ENCODE measurements at places on chromosomes 12 and 14.

DNA sequence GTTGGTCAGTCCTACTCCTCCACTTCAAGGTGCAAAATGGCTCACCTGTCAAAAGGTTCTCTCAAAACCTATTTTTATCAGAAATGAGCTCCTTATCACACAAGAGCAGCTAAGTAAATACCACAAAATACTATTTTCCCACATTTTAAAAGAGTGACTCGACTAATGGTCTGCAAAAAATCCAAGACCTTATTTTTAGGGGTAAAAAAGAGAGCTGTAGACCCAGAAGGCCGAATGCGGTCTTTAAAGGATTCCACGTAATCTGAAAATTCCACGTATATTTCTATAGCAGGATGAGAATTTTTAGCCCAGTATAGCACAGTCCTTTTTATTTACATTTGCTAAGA lies 3.8 kb downstream of the C14orf93 start:
- DNase-seq = no peak

DNA sequence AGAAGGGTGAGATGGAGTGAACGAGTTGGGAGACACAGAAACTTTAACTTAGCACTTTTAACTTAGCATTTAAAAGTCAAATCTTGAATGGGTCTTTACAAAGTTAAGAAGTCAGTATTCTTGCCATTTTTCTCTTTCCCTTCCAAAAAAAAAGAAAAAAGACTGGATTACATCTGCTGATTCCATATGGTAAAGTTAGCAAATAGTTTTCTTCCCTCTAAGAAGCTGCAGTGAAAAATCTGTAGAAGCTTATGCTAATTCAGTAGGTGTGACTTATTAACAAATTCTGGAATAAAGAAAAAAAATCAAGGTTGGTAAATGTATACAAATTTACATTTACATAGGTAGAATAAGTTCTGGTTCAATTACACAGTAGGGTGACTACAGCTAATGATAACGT lies 50.9 kb downstream of the COCH start:
- no peak for DNase-seq

DNA sequence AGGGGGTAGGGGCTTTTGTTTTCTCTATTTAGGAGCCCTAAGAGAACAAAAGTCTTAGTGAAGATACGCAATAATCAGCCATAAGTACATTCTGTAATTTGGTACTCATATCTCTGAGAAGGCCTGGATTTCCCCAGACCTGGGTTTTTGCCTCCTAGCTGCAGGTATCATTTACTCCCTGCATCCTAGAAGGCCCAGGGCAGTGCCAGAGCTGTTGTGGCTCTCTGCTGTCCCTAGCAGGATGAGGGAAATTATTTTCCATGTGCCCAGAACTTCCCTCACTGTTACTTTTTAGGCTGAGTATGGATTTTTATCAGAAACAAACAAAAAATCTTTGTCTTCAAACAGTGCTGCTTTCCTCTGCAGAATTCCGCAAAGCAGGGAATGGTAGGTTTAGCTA lies 192.5 kb upstream of the SYT1 start:
- no peak for DNase-seq

GRCh38 chr14:34161351-34162082 lies 210.6 kb upstream of the EGLN3 start:
- no peak for DNase-seq

DNA sequence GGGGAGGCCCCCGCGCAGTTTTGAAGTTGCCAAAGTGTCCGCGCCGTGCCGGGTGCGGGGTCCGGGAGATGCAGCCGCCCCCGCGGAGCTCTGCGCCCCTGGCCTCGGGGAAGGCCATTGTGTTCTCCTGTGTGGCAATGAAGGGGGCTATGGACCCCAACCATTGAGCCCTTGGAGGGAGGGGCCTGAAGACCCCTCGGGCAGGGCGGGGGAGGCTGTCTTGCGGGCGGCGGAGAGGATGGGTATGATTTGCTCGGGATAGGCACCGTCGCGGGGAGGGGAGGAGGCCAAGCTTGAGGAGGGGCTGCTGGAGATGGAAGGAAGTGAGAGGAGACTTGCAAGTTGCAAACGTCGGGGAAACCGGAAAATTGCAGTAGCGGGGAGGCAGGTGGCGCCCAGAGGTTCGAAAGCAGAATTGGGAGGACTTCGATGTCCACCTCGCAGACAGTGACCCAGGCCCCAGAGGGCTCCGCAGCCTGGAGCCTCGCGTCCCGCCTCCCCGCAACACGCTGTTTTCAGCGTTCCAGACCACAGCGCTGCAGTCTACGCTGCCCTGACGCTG lies 25.4 kb downstream of the BCL11B start:
- DNase-seq = no peak

DNA sequence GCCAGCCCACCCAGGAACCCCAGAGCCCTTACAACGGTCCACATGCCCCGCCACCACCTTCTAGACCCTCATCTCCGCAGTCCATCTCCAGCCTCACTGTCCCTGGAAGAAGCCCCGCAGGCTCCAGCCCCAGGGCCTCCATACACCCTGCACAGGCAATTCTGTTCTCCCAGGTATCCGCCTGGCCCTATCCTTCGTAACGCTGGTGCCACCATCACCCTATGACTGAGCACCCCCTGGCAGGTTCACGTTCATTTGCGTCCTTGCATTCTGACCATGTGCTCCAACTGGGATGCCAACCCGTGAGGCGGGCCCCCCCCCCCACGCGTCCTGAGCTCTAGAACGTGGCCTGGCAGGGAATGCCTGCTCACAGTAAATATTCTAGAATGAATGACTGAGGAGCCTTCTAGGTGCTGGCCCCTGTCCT lies 675 bp upstream of the SCARB1 start:
- DNase-seq = no peak

DNA sequence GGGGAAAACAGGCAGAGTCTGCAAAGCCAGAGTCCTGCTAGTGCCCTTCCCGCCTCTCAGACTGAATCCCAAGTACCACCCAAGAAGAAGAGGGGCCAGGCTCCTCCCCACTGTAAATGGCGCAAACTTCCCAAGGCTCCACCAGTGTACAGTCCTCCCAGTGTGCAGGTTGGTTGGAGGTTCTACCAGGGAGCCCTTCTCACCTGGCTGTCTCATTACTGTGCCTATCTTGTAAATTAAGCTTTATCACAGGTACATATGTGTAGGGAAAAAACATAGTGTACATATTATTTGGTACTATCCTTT lies 189.7 kb downstream of the FSCB start:
- no peak for DNase-seq

GRCh38 chr12:40436564-40436963 lies 211.8 kb downstream of the LRRK2 start:
- peak; percentile 4 for DNase-seq

GRCh38 chr12:65602253-65602609 lies 222.1 kb upstream of the HMGA2 start:
- no peak for DNase-seq

DNA sequence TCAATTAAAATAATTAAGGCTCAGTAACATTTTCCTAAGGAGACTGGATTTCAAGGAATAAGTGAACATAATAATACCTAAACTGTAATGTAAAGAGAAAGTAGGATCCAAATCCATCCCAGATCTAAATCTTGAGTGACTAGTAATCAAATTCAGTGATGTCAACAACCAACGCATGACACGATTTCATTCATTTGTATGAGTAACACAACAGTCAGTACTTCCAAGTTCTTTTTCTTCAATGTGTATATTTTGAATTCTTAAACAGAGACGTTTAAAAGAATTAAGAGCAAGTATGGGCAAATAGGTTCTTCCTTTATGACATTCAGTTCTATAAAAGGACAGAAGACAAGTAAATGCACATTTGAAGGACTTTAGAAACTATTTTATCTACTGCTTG lies 104.3 kb upstream of the CNTN1 start:
- no peak for DNase-seq

GRCh38 chr12:125773033-125773640 lies 707.9 kb downstream of the AACS start:
- DNase-seq = peak; percentile 35

- DNase-seq = peak; percentile 89
Observed at GRCh38 chr12:11595080-11595479, 54.4 kb upstream of the ETV6 start.

GRCh38 chr12:95417372-95417771 lies 56.6 kb upstream of the METAP2 start:
- peak; percentile 34 for DNase-seq

DNA sequence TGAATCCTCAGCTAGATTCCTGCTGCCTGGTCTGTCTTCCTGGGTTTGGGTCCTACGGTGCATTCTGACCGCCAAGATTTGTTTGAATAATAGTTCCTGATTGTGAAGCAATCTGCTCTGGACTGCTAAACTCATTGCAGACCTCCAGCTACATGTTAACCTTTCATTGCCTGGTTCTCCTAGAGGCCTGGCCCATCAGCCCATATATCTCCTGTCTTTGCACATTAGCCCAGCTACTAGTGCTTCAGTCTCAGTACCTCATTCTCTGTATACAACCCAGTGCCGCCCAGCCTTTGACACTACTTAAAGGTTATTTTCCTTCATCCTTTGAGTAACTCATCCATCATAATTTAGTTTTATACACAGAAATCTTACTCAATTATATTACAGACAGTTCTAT lies 65.6 kb upstream of the GRIP1 start:
- no peak for DNase-seq

- DNase-seq = no peak
Observed at GRCh38 chr12:126443977-126444376, 1378.7 kb downstream of the AACS start.

DNA sequence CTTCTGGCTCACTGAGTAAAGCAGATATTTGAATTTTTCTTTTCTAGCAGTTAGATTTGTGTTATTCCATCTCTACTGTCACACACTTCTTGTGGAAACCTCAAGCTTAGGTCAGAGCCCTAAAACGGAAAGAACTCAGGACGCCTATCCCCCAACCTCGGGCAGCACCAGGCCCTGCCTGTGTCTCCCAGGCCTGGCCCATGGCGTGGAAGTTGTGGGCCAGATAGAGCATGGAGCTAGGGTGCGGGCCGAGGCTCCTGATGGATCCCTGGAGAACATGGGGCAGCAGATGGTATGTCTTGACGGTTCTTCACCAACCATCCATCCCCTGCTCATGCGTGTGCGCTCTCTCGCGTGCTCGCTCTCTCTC lies 20.6 kb downstream of the P2RX4 start:
- DNase-seq = no peak

DNA sequence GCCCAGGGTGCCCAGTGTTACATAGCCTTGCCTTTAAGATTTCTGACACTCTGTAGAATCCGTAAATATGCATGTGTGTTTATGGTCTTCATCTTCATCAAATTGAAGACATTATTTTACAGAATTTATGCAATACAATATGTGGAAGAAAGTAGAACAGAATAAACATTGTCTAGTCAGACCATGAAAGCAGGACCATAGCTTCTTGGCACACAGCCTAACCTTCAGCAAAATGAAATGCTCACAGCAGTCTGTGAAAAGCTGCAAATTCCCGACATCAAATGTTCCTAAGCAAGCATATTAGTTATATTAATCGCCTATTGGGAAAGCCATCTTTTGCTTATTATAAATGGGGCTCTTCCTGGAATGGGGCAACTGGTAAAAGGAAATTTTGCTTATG lies 111.3 kb upstream of the GARIN2 start:
- no peak for DNase-seq

DNA sequence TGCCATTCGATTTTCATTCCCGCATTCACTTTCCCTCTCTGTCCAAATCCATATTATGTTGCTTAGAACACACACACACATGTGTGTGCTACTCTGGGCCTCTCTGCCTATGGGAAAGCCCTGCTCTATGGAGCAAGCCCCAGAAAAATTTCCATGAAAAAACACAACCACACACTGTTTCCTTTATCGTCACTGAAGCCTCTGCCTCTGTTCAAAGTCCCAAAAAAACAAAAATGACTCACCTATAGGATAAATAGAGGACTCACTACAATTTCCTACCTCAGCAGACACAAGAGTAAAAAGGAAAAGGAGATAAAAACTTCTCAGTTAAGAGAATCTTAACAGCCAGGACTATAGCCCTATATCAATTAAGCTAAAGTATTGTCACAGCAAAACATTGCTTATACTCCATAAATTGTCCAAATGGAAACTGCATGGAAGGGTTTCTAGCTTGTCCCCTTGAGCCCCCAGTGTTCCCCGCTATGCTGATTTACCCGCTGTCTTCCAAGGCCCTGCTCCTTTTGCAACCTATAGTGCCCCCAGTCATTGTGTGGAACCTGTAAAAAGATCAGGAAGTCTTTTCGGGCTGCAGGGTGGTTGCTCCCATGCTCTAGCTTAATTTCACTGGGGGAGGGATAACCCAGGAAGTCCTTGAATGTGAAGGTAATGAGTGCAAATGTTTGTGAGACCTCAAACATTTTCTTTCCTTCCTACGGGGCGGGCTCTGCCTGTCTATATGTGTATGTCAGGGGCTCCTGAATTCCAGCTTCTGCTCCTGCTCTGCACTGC lies 11.1 kb upstream of the PIP4K2C start:
- no peak for DNase-seq

- DNase-seq = no peak
Observed at GRCh38 chr14:59424341-59425071, 40.7 kb downstream of the GPR135 start.

DNA sequence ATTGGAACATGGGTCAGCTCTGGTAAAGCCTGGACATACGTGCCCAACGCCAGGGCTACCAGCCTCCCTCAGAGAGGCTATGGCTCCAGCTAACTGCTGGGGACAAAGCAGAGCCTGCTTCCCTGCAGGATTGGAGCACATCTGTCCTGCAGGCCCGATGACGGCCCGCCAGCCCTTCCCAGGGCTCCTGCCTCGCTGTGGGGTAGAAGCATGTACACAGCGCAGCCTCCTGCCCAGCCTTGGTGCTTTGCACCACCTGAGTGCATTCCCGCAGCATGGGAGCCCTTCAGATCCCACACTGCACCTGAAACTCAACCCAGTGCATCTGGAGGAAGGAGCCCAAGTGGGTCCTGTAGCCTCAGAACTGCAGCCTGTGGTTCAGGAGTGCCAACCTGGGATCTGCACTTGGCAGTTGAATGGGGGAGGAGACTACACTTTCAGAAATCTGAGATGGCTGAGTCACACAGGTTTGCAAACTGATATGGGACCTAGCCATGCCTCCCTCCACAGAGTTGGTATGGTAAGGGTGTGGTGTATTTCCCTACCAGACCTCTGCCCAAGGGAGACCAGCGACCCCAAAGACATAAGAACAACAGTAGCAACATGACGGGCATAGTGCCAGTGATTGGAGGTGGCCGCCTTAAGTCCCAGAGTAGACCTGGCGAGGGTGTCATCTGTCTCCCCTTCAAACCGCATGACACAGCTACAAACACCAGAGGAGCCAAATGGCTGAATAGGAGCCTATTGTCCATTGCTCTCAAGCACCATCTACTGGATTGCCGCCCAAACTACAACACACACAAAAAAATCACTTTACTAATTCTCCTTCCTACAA lies 273.9 kb upstream of the MIS18BP1 start:
- DNase-seq = peak; percentile 1

DNA sequence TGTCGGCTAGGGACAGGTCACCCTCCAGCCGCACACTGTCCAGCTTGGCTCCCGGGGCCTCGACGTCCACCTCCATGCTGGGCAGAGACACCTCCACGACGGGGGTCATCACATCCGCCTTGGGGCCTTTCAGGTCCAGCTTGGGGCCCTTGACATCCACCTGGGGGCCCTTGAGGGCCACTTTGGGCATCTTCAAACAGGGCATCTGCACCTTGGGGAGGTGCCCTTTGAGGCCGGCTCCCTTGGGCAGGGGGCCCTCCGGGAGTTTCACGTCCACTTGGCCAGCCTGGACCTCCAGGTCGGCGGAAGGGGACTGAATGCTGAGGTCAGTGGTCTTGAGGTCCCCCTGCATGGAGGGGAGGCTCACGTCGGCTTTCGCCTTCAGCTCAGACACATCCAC lies 17.9 kb downstream of the PLD4 start:
- DNase-seq = no peak
